NCI-H1694 treated with DMSO at 0.1 percent for 48 hours (cell line): ENCODE measurements at places on chromosomes 5 and 9.

DNA sequence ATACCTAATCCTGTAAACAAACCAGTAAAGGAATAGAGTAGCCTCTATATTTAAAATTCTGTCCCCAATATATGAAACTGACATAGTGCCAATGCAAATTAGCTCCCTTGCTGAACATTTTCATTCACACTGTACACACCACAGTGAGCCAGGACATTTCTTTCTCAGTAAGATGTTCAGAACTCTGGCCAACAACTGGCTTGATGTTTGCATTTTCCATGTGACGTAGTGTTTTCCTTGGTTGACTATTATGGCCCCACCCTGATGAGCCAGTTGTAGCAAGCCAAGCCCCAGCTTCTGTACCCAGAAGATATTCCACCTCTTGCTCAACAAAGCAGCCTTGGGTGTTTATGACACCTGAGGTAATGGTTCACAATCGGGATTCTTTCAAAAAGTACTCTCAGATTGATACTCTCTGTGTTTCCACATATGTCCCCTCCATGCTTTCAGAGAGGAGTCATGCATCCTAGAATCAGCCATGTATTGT is 17.7 kb upstream of the ANXA1 start:
- DNase-seq = no peak

GRCh38 chr5:149333711-149334443 is 11.4 kb upstream of the GRPEL2 start:
- no peak for DNase-seq

GRCh38 chr5:179874536-179875292 is 16.1 kb upstream of the MRNIP start:
- no peak for DNase-seq

DNA sequence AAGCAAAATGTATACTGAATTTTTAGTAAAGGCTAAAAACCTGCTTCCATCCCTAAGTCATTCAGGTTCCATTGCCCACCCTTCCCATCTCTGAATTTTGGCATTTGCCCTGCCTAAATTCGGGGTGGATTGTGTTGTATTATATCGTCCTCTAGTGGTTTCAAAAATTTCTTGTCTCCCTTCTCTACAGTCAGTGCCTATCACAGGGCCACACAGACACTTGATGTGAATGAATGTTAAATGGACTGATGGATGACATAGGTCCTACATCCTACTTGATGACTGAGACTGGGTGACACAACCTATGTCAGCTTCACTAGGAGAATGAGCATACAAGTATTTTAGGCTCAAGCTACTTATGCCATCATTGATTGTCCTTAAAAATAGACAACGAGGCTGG is 45.6 kb upstream of the SLC30A5 start:
- DNase-seq = peak; percentile 6

- no peak for DNase-seq
Observed at GRCh38 chr9:130188860-130189481, 16.8 kb downstream of the NCS1 start.

DNA sequence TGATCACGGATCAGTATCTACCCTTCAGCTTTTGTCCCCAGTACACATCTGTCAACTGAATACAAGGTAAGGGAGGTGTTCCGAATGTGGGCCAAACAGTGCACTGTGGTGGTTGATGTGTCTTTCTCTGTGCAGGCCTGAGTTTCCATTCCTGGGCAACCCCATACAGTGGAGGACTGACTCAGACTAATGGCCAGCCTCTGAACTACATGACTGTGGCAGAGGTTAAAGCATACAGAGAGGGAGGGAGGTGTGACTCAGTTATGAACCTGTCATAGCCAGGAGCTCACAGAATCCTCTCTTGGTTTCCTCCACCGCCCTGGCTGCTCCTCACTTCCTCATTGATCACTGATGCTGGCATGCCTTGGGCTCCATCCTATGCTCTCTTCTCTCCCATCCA is 136.4 kb upstream of the TAS2R1 start:
- DNase-seq = no peak

- no peak for DNase-seq
Observed at GRCh38 chr9:78782234-78782633, 485.3 kb downstream of the PSAT1 start.

DNA sequence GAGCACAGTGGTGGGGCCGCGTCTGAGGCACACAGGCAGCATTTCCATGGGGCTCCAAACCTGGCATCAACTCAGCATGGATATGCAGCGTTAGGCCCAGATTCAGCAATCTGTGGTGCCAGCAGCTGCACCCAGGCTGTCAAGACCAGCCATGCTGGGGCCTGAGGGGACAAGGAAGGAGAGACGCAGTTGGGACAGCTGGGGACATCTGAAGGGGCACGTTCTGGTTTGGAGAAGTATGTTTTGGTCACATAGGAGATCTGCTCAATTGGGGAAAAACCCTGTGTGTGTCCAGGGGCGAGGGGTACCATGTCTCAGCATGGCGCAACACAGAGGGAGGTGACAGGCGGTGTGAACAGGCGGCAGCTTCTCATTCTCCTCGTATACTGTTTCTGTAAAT is 66.6 kb upstream of the ECM2 start:
- DNase-seq = no peak

DNA sequence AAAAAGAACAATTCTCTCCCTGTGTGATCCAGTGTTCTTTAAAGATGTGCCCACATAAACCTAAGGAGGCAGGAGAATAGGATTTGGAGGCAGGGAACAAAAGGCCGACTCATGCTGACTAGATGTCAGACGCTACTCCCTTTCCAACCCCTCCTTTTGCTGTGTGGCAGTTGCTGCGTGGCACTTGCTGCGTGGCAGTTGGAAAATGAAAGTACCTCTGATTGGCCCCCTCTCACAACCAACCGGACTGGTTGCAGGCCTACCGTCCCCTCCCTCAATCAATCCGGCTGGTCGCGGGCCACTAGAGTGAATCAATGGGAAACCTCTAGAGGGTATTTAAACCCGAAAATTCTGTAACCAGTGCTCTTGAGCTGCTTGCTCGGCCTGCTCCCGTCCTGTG is 551.0 kb downstream of the KIF4B start:
- no peak for DNase-seq

- no peak for DNase-seq
Observed at GRCh38 chr5:163338-163620, 28.0 kb upstream of the LRRC14B start.

GRCh38 chr5:172115541-172115982 is 72.5 kb downstream of the STK10 start:
- no peak for DNase-seq

DNA sequence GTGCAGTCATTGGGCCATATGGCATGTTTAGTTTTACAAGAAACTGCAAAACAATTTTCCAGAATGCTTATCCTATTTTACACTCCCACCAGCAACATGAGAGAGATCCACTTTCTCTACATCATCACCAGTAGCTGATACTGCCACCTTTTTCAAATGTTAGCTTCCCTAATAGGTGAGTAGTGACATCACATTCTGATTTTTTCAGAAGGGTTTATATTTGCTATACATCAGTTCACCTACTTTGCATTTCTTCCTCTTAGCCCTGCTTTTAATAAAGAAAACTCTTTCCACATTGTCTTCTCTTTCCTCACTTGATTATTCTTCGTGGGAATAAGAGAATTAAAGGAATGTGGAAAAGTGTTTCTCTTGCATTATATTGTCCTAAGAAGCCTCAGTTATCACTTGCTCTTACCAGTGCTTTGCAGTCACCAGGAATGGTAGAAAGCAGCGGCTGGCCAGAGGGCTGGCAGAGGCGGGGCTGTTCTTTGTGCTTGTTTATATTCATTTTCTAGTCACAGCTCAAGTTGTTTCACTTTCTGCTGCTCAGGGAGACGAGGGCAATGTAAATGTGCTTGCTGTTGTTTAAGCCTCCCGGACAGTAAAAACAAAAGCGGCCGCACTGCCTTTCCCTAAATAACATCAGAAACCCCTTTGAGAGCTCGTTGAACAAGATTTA is 164.8 kb downstream of the HSD17B3 start:
- peak; percentile 15 for DNase-seq

- DNase-seq = no peak
Observed at GRCh38 chr5:158407824-158408195, 548.9 kb upstream of the CLINT1 start.

DNA sequence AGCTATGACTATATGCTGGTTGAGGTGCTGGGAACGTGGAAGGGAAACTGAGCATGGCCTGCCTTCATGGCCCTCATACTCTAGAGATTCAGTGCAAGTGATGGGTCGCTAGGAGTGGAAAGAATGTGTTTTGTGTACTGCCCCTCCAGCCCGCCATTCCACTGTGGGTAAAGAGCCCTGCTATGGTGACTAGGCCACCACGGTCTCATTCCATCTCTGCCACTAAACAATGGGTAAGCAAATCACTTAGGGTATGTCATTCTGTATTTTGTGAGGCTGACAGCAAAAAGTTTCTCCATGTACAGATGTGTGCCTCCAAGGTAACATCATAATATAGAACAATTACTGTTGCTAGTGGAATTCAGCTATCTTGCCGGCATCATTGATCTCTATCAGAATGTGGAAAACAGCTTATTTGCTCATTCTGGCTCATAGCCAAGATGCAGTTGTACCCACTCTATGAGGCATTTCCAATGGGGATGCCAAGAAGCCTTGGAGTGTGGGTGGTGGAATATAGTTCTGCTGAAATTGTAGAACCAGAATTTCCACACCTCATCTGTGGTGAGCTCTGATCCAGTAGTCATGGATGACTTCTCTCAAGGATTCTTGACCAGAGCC is 12.5 kb downstream of the SMARCA2 start:
- DNase-seq = no peak

DNA sequence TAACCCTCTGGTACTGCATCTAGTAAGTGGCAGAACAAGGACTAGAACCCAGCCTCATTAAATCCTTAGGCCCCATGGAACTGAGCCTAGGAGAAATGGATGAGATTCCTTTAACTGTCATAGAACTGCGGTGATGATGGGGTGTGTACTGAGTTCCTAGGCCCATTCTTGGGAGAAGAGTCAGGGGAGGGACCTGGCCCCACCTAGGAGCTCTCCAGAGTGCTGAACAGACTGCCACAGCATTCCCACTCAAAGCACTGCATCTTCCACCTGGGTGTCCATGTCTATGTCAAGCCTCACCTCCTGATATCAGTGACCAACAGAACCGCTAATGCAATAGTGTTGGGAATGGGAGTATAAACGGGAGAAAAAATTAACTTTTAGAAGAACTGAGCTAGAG is 36.6 kb downstream of the TTLL11 start:
- DNase-seq = no peak

DNA sequence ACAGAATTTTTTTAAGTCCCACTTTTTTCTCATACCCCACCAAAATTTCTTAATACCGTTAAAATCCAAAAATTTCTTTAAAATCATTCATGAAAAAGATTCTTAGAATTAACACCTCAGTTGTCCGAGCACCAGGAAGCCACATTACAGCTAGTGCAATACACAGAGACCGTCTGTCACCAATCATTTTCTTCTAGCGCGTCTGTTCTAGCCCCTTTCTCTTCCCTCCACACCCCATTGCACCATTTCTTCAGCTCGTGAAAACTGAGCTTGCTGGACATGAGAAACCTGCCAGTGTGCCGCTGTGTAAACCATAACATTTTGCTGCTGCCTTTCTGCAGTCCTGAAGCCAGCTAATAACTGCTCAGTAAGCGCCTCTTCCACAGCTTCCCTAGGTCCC is 5.0 kb downstream of the SFXN1 start:
- DNase-seq = no peak

- no peak for DNase-seq
Observed at GRCh38 chr5:108001222-108001621, 330.5 kb upstream of the EFNA5 start.

DNA sequence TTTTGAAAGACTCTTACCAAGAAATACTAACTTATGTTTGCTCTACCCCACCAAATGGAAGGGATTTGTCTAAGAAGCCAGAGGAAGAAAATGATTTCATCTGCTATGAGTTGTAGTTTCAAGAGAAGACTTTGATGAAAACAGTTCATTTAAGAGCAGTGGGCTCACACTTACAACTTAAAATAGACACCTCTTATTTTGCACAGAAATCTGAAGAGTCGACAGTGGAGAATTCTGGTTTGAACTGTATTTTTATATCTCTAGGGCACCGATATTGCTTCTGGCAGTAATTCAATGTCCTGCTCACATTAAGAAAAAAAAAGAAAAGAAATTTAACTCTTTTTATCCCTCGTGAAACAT is 1.9 kb upstream of the DAB2 start:
- DNase-seq = no peak

GRCh38 chr9:132003319-132003704 is 76.4 kb downstream of the MED27 start:
- no peak for DNase-seq

GRCh38 chr9:134575103-134575900 is 66.3 kb upstream of the COL5A1 start:
- DNase-seq = no peak

DNA sequence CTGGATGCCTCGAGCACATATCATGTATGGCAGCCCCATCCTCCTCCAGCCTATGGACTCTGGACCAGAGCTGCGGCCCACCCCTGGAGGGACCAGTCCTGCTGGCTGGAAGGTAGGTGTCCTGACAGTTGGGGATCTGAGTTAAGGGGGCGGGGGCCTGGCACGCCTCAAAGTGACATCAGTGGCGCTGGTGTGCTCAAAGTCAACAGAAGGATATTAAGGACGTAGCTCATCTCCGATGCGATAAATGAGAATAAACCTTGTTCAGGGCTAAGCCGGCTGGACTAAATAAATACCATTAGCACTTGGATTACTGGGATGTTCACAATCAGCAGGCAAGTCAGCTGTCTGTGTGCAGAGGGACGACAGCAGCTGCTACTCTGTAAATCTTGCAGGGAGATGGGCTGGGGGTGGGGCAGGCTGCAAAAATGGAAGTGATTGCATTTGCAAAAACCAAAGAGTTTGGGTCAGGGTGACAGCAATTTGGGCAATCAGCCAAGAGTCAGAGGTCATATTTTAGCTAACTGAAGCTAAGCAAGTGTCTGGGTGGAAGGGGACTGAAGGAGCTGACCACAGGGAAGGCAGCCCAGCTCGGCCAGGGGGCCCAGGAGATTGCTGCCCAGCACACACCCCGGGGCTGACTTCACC is 80.0 kb upstream of the LRRTM2 start:
- DNase-seq = peak; percentile 70

DNA sequence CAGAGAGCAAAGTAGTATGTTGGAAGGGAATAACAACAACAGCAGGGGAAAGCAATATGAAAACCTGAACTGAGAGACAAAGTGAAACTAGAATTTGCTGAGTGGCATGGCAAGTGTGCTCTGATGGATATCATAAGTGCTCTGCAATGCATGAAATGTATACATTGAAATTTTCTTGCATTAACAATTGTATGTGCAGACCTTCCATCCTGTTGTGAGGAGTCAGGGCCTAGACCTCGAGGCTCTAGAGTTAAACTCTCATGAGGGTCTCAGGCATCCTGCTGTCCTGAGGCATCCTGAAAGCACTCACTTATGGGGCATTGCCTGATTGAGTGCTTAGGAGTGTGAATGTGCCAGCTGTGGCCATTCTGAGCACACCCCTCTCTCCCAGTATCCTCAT is 1.1 kb downstream of the ECM2 start:
- DNase-seq = no peak

- no peak for DNase-seq
Observed at GRCh38 chr5:100755435-100755834, 147.6 kb downstream of the ST8SIA4 start.

- no peak for DNase-seq
Observed at GRCh38 chr9:124231095-124231737, 26.5 kb upstream of the NEK6 start.

GRCh38 chr9:3446313-3446712 is 79.5 kb downstream of the RFX3 start:
- DNase-seq = no peak
